Activated CD8-positive, alpha-beta T cell treated with anti-CD3 and anti-CD28 coated beads, Interleukin-2, amount 10 ng/mL, durations not matched to agents 7 days and 5 days (primary cell): ENCODE measurements at places on chromosomes 3 and 15. TPM values are rescaled to one million over a fixed set of nuclear protein-coding genes. Genes with fewer than 3 reads are reported as not detected.

The ZBTB47 gene
- total RNA-seq, result 0.18 TPM

The INAFM2 gene
- total RNA-seq, result 9.4 TPM

- H3K36me3 ChIP-seq, result no peaks in the 10 kb centered on the region
- H3K27ac ChIP-seq, result no peak overlapping the region
- no peaks in the 10 kb centered on the region for H3K4me1 ChIP-seq
These were observed 31.0 kb downstream of the PGBD4 start for GRCh38 chr15:34132881-34133280.

- no peak overlapping the region for H3K4me3 ChIP-seq
- no peaks in the 10 kb centered on the region for H3K36me3 ChIP-seq
- no peak for DNase-seq
- H3K27ac ChIP-seq, result no peak overlapping the region
- no peaks in the 10 kb centered on the region for H3K4me1 ChIP-seq
These were observed 128.3 kb upstream of the VEPH1 start for GRCh38 chr3:157631478-157631877.

- no peak overlapping the region for H3K4me3 ChIP-seq
- no peaks in the 10 kb centered on the region for H3K36me3 ChIP-seq
These were observed 8.2 kb downstream of the IGDCC3 start for GRCh38 chr15:65369651-65370050.

DNA sequence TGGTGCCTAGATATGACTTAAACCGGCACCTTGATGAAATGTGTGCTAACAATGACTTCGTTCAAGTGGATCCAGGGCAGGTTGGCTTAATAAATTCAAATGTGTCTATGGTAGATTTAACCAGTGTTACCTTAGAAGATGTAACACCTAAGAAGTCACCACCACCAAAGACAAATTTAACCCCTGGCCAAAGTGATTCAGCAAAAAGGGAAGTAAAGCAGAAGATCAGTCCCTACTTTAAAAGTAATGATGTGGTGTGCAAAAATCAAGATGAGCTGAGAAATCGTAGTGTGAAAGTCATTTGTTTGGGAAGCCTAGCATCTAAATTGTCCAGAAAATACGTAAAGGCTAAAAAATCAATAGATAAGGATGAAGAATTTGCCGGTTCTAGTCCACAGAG lies 1.1 kb downstream of the FAN1 start:
- no peak overlapping the region for H3K27ac ChIP-seq
- H3K4me1 ChIP-seq, result peaks cover 23% of the 10 kb centered on the region
- H3K36me3 ChIP-seq, result peaks cover 16% of the 10 kb centered on the region

GRCh38 chr3:16570113-16570512 lies 35.1 kb downstream of the DAZL start:
- H3K27me3 ChIP-seq, result peaks cover 13% of the 10 kb centered on the region
- no peaks in the 10 kb centered on the region for H3K4me1 ChIP-seq
- no peak overlapping the region for H3K27ac ChIP-seq
- no peak overlapping the region for H3K4me3 ChIP-seq

DNA sequence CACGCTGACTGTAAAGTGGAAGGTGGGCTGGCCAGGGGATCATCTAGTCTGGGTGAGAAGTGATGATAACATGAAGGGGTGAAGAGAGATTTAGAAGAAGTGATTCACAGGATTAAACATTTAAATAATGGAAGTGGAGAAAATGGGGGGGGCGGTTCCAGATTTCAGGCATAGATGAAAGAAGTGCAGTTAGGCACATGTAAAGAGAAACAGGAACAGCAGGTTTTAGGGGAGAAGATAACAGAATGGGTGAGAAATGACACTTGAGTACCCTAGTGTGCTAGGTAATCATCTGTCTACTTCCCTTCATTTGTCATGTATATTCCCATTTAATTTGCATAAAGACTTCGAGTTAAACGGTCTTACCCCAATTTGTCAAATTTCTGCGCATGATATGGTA lies 15.3 kb downstream of the B3GNT5 start:
- peaks cover 3% of the 10 kb centered on the region for H3K36me3 ChIP-seq
- H3K4me1 ChIP-seq, result peaks cover 8% of the 10 kb centered on the region
- DNase-seq, result no peak
- no peak overlapping the region for H3K4me3 ChIP-seq
- no peaks in the 10 kb centered on the region for H3K27me3 ChIP-seq
- H3K27ac ChIP-seq, result no peak overlapping the region

DNA sequence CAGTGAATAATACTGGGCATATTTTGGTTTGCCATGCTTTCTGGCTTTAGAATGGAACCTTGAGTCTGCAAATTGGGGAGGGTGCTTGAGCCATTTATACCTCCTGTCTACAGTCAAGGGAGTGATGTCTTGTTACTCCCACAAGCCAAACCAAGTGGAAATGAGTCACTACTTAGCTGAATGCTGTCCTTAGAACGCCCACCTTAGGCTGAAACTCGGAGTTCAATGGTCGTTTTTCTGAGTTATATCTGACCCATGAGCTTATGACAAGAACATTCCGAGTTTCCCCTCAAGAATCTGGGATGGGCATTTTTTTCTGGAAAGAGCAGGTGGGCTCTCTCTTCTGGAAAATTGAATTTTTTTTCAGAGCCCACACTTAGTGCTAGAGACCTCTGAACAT lies 17.4 kb upstream of the CLDN18 start:
- H3K36me3 ChIP-seq, result no peaks in the 10 kb centered on the region
- no peak overlapping the region for H3K4me3 ChIP-seq
- no peak overlapping the region for H3K27ac ChIP-seq
- H3K4me1 ChIP-seq, result no peaks in the 10 kb centered on the region

The C2CD4A gene
- not detected for total RNA-seq

The PLSCR4 gene
- total RNA-seq, result not detected

DNA sequence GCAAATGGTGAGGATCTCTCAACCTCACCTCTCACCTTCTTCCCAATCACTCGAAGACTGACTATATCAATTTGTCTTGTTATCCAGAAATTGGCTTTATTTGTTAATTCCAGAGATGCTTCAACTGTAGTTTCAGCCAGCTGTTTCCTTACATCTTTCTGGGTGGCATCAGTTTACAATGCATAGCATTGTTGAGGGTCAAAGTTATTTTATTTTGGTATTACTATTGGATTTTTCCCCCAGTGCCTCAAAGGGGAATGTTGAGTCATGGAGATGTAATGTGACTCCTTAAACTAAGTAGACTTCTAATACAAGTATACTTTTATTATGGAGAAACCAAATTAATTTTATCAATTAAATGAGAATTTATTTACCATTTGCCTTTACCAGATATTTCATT lies 351.6 kb downstream of the TIGIT start:
- H3K36me3 ChIP-seq, result no peaks in the 10 kb centered on the region
- no peak overlapping the region for H3K27ac ChIP-seq
- no peak overlapping the region for H3K4me3 ChIP-seq

DNA sequence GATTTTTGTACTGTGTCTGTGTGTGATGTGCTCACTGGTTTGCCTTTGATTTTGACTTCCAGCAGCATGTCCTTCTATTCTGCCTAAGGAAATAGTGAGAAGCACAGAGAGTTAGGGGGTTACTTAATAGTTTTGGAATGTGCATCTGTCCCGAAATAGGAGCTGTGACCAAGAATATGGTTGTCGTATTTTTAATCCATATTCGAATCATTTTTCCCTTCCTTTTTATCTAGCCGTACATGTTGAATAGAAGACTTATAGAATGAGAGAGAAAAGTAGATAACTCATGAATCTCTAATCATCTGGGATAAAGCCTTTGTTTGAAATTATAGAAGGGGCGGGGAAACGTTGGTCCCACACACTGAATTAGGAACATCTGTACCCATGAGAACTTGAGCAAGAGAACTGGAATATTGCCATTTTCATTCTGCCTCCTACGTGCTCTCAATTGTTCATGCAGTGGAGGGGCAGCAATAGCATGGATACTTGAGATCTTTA lies 23.6 kb downstream of the CRTC3 start:
- H3K4me3 ChIP-seq, result no peak overlapping the region
- H3K27me3 ChIP-seq, result no peaks in the 10 kb centered on the region
- H3K4me1 ChIP-seq, result peaks cover 38% of the 10 kb centered on the region
- no peak for DNase-seq

GRCh38 chr3:5166846-5167245 lies 20.7 kb upstream of the EDEM1 start:
- no peak overlapping the region for H3K4me3 ChIP-seq
- DNase-seq, result no peak
- no peaks in the 10 kb centered on the region for H3K27me3 ChIP-seq
- H3K4me1 ChIP-seq, result peaks cover 13% of the 10 kb centered on the region
- peaks cover 11% of the 10 kb centered on the region for H3K36me3 ChIP-seq

GRCh38 chr3:134369861-134370596 lies 4.2 kb downstream of the AMOTL2 start:
- no peaks in the 10 kb centered on the region for H3K36me3 ChIP-seq
- no peak for DNase-seq
- H3K27ac ChIP-seq, result no peak overlapping the region
- H3K27me3 ChIP-seq, result peaks cover 26% of the 10 kb centered on the region
- peaks cover 16% of the 10 kb centered on the region for H3K4me1 ChIP-seq

DNA sequence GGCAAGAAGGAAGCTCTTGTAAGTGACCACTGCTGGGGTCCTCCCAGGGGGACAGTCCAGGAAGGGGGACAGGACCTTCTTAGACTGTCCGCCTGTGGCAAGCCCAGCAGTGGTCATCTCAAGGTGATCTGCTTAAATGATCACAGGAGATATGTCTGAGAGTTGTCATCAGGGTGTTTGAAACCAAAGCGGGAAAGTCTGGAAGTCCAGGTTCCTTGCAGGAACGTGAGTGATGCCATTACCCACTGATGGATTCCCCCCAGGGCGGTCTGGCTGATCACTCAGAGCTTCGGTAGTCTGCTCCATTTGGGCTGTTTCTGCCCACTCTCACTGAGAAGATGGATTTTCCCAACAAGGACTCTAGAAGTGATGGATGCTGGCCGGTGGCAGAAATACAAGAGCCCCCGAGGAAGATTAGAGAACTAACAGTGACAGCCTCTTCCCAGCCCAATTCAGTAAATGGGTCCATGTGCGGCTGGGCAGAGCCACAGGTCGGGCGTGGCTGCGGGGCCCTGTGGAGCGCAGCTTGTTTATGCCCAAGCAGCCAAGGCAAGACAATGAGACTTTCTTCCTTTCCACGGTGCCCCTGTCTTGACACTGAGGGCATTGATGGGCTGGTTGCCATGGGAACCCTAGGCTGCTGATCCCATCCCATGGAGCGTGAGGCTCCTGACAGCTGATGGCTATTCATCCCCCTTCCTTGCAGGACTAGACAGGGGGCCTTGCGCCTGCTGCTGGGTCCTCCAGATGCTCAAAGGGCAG lies 9.5 kb downstream of the PCSK6 start:
- no peak overlapping the region for H3K4me3 ChIP-seq
- H3K4me1 ChIP-seq, result no peaks in the 10 kb centered on the region
- H3K36me3 ChIP-seq, result no peaks in the 10 kb centered on the region
- peaks cover 11% of the 10 kb centered on the region for H3K27me3 ChIP-seq
- DNase-seq, result no peak
